ENCODE measurements at places on chromosomes 3 and 15.

GRCh38 chr15:31366169-31366734 is 39.6 kb downstream of the KLF13 start:
- no peak for DNase-seq

GRCh38 chr15:78083687-78084448 is 6.4 kb upstream of the TBC1D2B start:
- peak; percentile 29 for DNase-seq

- peak; percentile 42 for DNase-seq
Observed at GRCh38 chr15:59298225-59298853, 74.3 kb downstream of the MYO1E start.

DNA sequence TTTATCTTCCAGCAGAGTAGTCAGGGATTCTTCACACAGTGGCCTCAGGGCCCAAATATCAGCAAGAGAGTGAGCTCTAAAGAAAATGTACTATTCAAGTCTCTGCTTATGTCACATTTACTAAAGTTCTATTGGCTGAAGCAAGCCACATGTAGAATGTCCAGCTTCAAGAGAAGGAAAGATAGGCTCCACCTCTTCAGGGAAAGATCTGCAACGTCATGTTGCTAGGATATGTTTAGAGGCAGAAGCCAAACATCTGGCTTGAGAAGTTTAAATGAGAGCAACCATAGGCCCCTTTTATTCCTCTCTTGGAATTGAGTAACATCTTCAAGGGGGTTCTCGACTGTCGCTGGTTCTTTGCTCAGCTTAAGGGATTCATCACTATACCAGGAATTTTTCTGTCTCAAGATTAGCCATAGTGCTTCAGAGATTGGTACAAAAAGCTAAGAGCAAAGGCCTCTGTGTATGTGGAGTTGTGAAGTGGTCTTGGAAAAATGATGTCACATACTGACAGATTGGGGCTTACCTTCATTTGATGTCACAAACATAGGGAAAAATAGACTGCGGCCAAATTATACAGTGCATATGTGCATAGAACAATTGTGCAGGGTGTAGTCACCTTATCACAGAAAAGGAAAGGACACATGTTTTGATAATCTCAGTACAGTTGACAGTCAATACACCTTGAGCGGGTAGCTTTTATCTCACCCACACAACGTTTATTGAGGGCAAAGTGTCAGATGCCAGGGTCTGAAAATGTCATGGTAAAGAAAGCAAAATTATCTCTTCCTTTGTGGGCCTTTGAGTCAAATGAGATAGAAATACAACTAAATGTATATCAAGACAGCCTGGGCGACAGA is 11.3 kb upstream of the THRB start:
- DNase-seq = no peak

DNA sequence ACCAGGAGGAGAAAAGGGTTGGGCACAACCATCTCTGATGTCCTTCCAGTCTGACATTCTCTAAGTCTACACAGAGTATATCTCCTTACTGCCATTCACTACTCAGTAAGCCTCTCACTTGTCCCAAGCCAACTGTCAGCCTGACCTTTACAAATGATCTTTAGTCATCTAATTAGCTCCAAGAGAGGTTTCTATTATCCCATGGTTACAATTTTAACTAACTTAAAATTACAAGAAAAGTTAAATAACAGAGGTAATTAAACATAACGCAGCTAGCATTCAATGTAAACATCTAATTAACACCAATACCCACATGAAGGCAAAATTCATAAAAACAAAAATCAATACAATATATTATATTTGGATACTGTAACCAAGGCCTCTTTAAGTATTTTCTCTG is 126.9 kb downstream of the LSAMP start:
- DNase-seq = no peak

DNA sequence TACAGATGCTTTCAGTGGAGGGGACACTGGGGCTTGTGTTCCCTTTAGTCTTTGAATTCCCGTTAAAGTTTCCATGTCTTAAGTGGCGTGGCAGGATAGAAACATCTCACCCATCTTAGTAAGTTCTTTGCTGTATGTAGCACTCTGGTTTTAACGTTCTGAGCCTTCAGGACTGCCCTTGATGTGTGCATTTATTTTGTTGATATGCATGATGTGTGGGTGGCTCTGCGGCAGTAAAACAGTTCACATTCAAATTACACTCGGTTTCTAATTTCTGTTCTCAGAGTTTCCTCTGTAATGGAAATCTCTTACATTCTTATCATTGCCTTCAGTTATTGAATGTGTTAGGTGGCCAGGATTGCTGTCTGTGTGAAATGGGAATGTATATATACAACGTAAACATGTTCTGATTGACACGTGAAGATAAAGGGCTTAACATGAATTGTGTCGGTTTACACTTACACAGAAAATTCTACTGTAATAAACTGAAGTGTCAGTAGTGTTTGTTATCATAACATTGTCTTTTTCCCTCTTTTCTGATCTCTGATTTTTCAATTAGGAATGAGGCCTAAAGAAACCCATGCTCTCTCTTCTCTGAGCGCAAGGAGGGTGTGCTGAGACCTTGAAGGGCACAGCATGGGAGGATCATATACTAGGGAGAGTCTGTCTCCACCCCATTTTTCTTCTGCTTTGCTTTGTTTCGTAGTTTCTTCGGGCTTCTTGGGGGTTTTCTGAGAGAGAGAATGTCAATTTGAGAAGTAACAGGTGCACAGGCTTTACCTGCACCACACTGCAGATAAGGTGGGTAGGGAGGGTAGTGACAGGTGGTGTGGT is 51.5 kb downstream of the IGF1R start:
- DNase-seq = no peak

DNA sequence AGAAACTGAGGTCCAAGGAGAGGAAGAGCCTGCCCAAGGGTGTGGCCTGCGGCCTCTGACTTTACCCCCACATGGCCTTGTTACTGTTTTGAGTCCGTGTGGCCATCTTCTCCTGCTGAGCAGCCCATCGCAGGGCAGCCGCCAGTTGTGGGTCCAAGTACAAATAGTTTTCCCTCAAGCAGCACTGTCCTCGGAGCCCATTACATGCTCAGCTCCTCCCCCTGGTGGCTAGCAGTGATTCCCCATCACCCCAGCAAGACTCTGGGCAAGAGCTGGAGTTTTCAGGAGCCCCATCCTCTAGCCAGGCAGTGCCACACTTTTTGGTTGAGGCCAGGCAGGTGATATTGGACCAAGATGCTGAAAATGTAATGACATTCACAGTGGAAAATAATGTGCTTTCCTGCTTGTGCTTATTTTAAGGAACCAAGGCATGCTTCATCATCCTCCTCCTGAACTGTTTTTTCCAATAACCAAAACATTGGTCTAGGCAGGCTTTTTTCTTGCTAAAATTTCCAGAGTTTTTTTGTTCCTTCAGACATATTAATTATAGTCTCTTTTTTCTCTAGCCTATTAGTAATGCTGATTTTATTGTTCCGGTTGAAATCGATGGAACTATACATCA is 23.2 kb upstream of the VILL start:
- peak; percentile 60 for DNase-seq

DNA sequence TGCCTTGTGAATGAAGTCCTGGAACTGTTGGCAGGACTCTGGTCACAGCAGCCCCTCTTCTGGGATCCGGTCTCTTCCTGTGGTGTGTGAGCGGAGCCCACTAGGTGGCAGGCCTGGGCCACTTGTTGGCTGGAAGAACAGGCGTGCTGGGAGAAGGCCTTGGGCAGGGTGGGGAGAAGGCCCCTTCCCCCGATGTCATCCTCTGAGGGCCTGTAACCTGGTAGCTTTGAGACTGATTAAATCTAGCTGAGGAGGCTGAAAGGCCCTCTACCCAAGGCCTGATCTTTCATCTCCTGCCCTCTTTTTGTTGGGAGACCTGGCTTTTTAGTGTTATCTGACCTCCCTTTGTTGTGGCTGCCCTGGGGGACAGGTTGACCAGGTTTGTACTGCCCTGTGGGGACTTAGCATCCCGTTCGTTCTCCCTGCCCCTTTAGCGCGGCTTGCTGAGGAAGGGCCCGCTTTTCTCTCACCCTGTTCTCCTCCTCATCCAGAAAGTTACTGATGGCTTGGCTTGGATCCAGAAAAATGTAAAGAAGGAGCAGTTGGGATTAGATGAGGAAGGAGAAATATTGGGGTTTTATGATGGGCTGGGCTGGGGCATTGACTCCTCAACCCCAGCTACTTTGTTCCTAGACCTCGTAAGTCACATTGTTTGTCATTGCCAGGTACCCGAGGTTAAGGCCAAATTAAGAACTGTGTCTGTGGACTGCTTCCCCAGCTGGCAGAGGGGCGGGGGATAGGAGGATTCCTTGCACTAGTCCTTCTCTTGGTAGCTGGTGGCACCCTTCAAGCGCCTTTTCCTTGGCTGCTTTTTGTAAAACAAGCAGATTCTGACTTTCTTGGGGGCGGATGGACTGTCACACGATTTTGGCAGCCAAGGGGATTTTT is 48.5 kb downstream of the CHCHD6 start:
- DNase-seq = peak; percentile 71

- DNase-seq = no peak
Observed at GRCh38 chr3:25901796-25902195, 111.9 kb downstream of the OXSM start.

GRCh38 chr3:49015765-49016164 is 2.6 kb downstream of the DALRD3 start:
- no peak for DNase-seq

DNA sequence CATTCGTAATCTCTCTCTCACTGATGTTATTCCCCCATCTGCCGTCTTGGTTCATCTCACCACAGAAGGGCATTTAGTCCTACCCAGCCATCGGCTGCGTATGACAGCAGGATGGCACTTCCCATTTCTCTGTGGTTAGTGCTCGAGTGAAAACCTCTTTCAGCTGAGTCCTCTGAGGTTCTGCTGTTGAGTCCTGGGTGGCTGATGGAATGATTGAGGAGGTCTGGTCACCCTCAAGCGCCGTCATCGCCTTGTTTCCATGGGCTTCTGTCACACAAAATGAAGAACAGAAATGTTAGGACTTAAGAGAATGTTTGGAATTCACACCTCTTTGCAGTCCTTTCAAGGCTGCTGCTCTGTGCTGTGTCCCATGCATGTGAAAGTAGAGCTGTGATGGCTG is 9.4 kb upstream of the SACM1L start:
- DNase-seq = peak; percentile 85

- DNase-seq = no peak
Observed at GRCh38 chr15:81492969-81493645, 119.1 kb upstream of the TMC3 start.

DNA sequence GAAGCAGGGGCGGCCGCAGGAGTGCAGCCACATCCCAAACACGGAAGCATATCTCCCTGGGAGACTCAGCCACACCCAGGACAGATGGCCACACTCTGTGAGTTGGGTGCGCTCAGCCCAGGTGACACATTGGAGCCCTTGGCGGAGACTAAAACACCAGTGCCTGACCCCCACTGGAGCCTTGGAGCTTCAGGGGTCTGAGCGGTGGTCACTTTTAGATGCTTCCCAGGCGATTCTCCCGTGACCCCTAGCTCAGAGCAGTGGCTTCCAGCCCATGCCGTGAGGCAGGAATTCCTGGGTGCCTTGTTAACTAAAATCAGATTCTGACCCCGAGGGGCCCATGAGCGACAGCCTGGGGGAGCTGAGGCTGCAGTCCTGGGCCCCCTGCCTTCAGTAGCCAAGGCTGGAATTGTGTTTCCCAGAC is 54.5 kb downstream of the PLXNA1 start:
- no peak for DNase-seq

- no peak for DNase-seq
Observed at GRCh38 chr3:134624537-134625287, 26.1 kb downstream of the KY start.

DNA sequence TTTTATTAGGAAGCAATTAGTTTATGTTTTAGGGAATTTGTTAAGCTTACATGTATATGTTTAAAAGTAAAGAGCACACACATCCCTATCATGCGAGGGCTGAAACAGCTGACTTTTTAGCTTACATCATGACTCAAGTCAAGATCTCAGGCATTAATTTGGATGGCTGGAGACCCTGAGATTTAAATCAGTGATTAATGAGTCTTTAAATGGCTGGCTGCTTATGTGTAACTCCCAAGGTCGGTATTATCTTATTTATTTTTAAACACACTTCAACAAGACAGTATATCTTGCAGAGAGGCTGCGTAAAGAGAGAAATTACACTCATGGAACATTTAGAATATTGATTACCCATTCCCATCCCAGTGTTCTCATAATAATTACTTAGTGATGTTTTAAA is 169.4 kb downstream of the KBTBD8 start:
- DNase-seq = no peak

DNA sequence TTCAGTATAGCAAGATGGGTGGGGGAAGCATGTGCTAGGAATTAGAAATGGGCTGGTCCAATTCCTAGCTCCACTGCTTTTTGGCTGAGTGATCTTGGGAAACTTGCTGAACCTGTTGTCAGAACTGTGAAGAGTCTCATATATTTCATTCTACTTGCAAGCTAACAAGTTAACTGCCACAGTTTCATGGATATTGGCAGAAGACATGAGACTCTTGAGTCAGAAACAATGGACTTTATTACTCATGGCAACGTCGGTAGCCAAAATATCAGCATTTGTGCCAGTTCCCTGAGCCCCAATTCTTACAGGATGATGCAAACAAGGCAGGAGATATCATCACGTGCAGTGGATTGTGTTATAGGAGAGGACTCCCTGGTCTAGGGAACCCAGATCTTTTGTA is 26.6 kb upstream of the PLAAT1 start:
- no peak for DNase-seq

GRCh38 chr15:40100947-40101905 is 7.5 kb downstream of the BMF start:
- peak; percentile 50 for DNase-seq

DNA sequence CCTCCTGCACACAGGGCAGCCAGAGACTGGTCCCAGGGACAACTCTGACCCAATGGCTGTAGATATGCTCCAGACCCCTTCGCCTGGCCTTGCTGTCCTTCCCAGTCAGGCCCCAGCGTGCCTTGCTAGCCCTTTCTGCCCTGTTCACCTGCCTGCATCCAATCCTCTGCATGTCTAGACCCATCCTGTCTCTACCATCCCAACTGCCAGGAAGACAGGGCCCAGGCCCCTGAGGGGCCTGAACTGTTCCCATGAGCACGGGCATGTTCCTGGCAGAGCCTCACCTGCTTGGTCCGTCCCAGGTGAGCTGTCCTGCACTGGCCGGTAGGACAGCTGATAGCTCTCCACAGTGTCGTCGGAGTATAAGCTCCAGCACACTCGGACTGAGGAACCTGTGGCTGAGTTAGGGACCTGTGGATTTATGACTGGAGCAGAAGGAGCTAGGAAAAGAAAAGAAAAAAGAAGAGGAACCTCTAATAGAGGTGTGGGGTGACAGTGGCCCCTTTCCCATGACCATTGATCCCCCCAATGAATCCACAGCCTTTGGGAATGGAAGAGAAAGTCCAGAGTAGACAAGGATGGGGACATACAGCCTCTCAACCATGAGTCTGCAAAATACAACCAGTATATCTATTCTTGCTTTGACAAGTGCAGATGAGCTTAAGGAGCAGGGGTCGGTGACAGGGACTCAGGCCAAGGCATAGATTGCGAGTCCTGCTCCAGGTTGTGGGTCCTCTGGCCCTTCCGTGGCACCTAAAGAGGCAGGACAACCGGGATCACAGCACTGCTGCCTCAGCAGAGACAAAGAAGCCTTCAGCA is 33.9 kb downstream of the FSD2 start:
- no peak for DNase-seq

- DNase-seq = no peak
Observed at GRCh38 chr15:59039225-59039624, 51.8 kb downstream of the RNF111 start.

Measured in inflammatory macrophage treated with lipopolysaccharide for 4 hours (primary cell).